NCI-H82 (cell line): ENCODE measurements at places on chromosomes 1 and 21.

DNA sequence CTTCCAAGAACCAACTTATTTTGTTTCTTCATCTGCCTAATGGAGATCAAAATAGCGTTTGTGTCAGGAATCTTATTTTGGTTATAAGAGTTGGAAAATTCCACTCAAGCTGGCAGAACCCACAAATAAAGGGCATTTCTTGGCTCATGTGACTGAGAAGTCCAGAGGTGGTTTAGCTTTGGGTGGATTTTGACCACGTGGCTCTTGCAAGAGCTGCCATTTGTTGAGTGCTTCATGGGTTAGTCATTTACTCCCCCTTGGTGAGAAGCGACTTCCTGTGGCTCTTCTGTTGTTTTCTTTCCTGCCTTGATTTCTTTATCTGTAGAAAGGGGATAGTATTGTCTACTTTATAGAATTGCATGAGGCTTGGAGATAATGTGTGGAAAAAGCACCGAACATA is 9.5 kb upstream of the RNF186 start:
- DNase-seq, result no peak

DNA sequence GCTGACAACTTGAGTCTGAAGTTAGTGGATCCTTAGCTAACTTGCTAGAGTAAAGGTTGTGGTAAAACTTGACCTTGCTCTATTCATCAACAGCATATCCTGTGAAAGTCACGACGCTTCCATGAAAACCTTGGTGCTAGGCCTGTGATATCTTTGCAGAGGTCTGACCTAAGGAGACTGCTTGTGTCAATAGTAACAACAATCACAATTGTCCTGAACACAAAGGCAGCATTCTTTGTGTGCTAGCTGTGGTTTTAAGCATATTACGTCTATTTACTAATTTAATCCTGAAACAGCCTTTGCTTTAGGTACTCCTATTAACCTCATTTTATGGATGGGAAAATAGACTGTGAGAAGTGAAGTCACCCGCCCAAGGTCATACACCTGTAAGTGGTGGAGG is 2.8 kb upstream of the CLDN14 start:
- DNase-seq, result no peak

- no peak for DNase-seq
Observed at GRCh38 chr1:19469004-19469403, 16.3 kb downstream of the CAPZB start.

DNA sequence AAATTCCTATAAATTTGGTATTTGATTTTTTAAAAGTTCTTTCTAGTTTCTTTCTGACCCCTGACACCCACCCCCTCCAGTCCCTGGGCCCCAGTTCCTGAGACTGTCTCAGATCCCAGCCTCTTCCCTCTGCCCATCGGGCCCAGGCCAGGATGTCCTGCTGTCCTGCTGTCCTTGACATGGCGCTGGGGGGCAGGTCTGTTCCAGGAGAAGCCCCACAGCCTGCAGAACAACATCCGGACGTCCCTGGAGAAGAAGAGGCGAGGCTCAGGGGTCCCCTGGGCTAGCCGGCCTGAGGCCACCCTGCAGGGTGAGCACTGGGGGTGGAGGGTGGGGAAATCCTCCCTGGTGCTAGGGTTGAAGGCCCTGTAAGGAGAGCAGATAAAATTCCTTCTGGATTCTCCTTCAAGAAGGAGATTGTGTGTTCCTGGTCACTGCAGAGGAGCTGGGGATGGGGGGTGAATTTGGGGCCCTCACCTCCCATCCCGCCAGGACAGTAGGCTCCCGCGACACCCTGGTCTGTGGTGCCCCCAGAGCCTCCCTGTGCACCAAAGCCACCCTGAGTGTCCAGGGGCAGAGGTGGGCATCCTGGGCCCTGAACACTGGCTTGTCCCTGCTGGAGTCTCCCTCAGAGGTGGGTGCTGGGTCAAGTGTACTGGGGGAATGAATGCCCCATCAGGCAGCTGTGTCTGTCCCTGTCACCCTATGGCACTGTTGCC is 45.0 kb downstream of the DISP3 start:
- DNase-seq, result no peak

- no peak for DNase-seq
Observed at GRCh38 chr1:216178281-216178680, 245.0 kb downstream of the USH2A start.

DNA sequence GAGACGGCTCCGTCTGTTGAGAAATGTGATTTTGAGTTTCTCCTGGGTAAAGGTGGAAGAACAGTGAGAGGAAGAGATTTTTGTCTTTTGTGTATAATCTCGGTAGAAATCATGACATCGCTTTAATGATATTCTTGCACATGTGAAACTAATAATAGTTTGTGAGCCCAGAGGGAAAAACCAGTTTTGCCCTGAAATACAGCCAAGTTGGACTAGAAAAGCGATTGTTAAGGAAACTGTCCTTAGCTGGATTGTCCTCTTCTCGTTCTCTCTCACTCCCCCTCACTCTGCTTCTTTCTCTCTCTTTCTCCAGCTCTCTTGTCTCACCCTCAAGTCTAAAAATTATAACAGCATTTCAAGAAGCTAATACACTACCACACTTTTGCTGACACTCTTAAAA is 17.1 kb downstream of the KCNJ6 start:
- no peak for DNase-seq

GRCh38 chr1:196732526-196732925 is 42.1 kb upstream of the CFHR3 start:
- no peak for DNase-seq

DNA sequence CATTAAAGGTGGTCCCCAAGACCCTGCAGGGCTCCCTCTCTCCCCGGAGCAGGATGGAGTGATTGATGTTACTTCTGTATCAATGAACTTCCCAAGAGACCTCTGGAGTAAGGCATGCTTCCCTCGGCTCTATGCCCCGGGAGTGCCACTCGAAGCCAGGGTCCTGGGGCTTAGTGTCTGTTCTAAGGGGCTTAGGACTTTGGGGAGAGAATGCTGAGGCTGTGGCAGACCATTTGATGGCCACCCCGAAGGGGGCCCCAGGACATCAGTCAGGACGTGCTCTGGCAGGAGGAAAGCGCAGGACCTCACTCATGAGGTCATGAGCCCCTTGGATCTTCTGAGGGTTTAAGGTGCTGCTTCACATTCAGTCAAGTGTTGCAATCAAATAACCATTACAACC is 7.5 kb downstream of the KIAA1614 start:
- DNase-seq, result no peak

DNA sequence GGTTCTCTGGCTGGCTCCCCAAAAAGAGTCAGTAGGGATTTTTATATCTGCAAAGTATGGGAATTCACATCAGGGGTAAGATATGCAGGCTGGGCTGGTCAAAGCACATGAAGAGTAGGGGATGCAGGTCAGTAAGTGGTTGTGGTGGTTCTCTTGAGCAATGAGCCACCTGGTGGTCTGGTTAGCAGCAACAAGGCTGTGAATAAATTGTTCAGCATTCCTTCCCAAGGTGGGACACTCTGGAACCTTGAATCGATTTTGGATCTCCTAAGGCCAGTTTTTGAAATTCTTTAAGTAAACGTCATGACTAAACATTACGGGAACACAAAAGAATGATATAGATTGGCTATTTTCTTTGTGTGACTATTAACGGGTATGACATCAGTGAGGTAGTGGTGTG is 563.0 kb upstream of the NEGR1 start:
- peak; percentile 55 for DNase-seq

DNA sequence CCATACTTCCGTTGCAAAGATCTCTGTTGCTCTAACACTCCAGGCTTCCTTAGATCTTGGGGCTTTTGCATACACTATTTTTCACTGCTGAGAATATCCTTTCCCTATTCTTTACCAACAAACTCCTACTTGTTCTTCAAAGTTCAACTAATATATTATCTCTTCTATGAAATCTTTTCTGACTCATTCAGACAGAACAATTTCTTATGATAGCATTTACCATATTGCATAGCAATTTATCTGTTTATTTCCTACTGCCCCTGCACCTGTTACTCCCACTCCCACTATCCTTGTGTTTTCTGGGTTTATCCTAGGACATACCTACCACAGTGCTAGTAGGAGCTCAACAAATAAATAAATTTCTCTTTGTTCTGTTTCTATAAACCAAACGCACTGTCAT is 11.0 kb downstream of the GADD45A start:
- DNase-seq, result no peak

DNA sequence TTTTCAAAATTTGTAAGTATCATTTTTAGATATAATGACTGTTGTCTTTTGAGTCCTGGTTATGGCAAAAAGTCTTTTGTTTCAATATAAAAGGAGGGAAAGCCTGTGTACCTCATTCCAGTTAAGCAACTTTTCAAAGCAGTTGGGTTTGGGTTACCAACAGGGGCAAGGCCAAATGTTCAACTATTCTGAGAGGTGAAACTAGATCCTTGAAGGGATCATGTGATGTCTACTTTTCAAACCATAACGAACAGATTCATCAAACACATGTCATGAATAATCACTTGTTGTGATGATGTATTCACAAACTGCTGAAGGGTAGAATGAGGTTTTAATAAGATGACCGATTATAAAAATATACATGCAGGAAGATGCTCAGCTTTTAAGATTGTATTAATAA is 171.3 kb downstream of the HHAT start:
- DNase-seq, result no peak

- no peak for DNase-seq
Observed at GRCh38 chr1:59071289-59071688, 225.6 kb upstream of the FGGY start.
